ENCODE measurements at places on chromosomes 3 and 15. TPM values are rescaled to one million over a fixed set of nuclear protein-coding genes. Genes with fewer than 3 reads are reported as not detected.

DNA sequence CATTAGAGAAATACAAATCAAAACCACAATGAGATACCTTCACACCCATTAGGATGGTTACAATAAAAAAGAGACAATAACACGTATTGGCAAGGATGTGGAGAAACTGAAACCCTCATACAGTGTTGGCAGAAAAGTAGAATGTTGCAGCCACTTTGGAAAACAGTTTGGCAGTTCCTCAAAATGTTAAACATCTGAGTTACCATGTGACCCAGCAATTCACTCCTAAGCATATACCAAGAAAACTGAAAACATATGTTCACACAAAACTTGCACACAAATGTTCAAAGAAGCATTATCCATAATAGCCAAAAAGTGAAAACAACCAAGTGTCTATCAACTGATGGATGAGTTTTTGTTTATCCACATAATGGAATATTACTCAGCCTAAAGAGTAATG, 166.9 kb upstream of the FAM3D start:
- no peak for DNase-seq

DNA sequence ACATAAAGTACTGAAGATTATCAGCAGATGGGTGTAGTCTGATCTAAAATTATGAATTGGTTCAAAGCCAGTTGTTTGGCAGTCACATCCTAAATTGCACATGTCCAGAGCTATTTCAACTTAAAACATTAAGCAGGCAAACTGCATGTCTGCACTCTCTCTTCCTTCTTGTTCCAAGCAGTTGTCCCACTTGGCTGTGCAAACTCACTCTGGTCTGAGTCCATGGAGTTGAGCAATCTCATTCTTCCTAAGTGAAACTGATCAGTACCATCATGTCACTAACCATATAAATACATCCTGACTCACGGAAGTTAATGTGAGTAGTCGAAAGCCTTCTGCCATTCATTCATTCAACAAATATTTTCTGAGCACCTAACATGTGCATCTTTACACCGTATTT, 353.0 kb downstream of the ROBO1 start:
- DNase-seq = peak; percentile 45

DNA sequence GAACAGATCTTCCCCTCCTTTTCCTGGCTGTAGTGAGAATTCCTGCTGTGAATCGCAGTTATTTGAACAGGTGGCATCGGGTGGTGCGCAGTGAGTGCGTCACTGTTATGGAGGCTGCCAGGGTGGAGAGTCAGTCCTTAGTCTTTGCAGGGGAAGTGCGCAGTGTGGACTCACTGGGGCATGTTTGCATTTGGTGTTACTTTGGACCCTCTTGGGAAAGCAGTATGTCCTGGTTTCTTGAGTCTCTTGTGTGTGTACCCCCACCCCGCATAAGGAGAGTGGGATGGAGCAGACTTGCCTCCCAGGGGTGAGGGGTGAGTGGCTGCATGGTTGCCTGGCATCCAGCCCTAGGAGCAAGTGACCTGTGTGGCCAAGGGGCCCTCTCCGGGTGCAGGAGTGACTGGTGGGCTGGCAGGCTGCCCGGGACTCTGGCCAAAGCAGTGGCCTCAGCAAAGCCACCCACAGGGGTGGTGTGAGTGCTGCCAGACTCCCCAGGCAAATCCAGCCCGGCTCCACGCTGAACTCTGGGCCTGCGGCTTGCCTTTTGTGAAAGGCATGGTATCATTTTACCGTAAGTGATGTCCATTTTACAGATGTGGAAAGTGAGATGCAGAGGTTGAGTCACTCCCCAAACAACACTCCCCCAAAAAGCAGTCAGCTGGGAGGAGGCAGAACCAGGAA, 46.4 kb downstream of the DNASE1L3 start:
- DNase-seq = no peak

The XYLB gene
- 1.3 TPM for total RNA-seq

The LMAN1L gene
- not detected for total RNA-seq

Data from psoas muscle (tissue), 8 donors.